Activated CD4-positive, alpha-beta T cell treated with anti-CD3 and anti-CD28 coated beads for 1 hour (primary cell): ENCODE measurements at places on chromosomes 4 and X.

DNA sequence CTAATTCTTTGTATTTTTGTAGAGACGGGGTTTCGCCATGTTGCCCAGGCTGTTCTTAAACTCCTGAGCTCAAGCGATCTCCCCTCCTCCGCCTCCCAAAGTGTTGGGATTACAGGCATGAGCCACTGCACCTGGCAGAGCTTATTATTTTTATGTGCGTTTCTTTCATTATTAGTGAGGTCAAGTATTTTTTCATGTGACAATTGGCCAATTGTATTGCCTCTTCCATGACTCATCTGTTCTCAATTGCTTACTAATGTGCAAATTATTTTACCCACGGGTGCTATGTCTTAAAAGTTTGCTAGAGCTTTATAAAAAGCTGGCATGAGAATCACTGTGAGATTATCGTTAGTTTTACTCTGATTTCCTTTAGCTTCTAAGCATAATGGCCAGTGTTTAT is 13.0 kb upstream of the ARX start:
- DNase-seq, result no peak

- DNase-seq, result no peak
Observed at GRCh38 chr4:8326206-8326605, 56.7 kb downstream of the HTRA3 start.

- no peak for DNase-seq
Observed at GRCh38 chr4:139593091-139593564, 37.1 kb upstream of the SETD7 start.

GRCh38 chr4:38759113-38759789 is 23.5 kb downstream of the TLR10 start:
- DNase-seq, result peak; percentile 47

DNA sequence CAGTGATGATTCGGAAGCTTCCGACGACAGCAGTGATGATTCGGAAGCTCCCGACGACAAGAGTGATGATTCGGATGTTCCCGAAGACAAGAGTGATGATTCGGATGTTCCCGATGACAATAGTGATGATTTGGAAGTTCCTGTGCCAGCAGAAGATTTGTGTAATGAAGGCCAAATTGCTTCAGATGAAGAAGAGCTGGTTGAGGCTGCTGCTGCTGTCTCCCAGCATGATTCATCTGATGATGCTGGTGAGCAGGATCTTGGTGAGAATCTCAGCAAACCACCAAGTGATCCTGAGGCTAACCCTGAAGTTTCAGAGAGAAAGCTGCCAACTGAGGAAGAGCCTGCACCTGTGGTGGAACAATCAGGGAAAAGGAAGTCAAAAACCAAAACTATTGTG is 14.2 kb downstream of the CXCR3 start:
- no peak for DNase-seq

- DNase-seq, result no peak
Observed at GRCh38 chr4:6694177-6694901, 661 bp downstream of the S100P start.

DNA sequence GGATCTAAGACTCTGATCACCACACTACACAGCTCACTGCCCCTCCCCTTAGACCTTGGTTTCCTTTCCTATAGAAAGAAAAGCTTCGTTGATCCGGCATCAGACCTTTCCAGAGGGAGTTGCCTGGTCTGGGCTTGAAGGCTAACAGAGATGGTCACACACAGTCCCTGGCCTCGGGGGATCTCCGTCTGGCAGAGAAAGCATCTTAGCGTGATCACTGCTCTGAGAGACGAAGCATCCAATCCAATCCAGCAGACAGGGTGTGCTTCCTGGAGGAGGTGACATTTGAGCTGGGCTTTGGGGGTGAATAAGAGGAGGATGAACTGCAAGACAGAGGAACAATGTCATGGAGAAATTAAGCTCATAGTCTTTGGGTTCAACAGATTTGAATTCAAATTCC is 49.5 kb downstream of the HTRA3 start:
- DNase-seq, result no peak

- DNase-seq, result no peak
Observed at GRCh38 chrX:118666521-118666920, 60.9 kb upstream of the IL13RA1 start.

DNA sequence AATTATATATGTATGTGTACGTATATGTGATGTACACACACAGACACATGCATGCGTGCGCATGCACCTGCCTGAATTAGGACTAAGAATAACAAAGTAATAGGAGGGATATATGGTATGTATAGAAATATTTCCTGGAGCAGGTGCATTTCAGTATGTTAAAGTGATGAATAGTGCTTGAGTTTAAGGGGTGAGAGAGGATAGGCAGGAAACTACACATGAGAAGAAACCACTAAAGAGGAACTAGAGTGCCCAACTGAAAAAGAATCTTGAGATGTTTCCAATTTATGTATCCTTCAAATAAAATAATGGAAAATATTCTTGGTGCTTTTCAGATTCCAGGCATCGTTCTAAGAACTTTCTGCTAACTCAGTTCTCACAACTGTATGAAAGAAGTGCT is 52.6 kb upstream of the UNC5C start:
- DNase-seq, result no peak

DNA sequence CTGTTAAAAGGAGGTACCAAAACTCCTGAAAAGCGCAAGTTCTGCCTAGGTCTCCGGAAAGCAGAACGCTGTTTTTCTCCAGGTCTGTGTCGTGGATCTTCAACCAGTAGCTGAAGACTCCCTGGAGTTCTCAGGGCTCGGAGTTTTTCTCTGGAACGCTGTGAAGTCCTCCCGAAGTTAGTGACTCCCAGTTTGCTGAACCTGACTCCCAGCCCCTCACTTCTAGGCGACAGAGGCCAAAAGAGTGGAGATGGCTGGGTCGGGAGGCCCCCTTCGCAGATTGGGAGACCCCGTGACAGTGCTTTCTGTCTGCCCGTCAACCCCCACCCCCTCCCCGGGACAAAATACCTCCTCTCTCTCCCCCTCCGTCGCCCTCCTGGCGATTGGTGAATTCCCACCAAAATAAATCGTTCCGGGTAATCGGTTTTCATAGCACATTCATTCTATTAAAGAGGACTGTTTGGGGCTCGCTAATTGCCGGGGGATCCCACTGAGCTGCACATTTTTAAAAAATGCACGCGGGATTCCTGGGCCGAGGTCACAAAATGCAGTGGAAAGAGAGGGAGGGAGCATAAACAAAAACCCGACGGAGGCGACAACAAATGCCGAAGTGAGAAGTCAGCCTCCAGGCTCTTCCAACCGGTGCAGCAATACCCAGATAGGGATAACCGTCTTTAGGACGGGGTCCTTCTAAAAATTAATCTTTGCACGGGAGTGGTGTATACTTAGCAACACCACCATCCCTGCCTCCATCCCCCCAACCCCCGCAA is 4.0 kb upstream of the MSX1 start:
- no peak for DNase-seq

DNA sequence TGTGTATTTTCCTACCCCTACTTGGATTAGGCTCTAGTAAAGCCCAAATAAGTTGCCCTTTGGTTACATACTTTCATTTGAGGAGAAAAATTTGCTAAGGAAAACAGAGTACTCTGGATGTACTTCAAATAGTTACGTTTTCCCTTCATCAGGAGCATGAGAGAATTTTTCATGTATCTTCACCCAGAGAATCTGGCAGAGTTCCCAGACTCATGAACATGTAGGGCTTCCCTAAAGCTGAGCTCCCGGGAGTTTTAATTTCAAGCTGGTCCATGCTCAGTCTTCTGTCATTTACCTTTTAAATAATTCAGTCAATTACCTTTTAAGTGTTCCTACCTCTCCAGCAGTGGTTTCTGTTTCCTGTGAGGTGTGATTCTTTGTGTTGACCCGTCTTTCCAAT is 367.5 kb upstream of the GRID2 start:
- DNase-seq, result no peak

GRCh38 chr4:77721073-77721472 is 98.1 kb downstream of the CNOT6L start:
- DNase-seq, result no peak

- DNase-seq, result no peak
Observed at GRCh38 chrX:134725103-134725690, 66.9 kb upstream of the PLAC1 start.
